ENCODE measurements at places on chromosomes 1 and 21.
A peak's percentile ranks its signal among the peaks of the same experiment; 100 is the strongest.

GRCh38 chr1:44270686-44271628, 57.7 kb downstream of the DMAP1 start:
- no peak for DNase-seq

DNA sequence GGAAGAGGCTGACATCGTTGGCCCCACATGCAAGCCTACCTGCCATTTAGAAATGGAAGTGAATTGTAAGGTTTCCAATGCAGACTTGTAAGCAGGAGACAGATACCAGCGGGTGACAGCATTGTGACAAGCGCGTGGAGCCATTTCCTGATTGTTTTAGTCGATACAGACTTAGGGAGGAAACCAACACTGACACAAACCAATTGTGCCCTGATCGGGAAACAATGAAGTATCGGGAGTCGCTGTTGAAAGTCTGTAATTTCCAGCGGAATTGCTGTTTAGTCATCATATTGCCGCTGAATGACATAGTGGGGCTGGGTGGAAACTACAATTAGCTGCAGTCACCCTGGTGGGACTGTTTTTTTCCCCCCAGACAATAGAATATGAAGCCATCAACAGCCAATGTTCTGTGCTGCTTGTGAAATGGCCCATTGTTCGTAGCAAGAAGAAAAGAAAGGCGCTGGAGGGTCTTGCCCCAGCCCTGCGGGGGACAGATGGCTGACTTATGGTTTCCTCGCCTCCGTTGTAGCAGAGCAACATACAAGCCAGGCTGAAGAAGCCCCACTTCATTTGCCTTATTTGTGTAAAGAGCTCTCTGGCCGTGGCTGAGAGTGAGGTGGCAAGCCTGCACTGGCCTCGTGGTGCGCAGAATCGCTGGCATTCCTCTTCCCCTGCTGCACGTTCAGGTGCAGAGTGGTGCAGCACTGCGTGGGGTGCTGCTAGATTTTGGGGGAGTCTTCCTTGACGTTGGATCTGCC, 462.7 kb downstream of the CAMTA1 start:
- no peak for DNase-seq

GRCh38 chr1:218640173-218640572, 295.0 kb downstream of the TGFB2 start:
- no peak for DNase-seq

DNA sequence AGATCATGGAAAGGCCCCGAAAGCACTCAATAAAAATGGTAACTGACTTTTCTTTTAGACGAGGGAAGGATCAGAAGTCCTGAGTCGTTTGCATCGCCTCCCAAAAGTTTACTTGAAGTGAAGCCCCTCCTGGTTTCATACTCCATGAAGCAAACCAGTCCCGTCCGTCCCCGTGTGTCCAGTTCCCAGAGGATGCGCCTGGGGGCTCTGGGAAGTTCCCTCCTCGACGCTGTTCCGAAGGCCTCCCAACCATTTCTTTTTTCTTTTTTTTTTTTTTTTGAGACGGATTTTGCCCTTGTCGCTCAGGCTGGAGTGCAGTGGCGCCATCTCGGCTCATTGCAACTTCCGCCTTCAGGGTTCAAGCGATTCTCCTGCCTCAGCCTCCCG, 661 bp upstream of the OSCP1 start:
- DNase-seq: no peak

GRCh38 chr1:40742363-40743061, 41.1 kb upstream of the KCNQ4 start:
- DNase-seq: peak; percentile 27

- no peak for DNase-seq
Measured at GRCh38 chr1:184650177-184650866, 104.3 kb downstream of the EDEM3 start.

- DNase-seq: peak; percentile 0
Measured at GRCh38 chr21:30408782-30409494, 13.1 kb downstream of the KRTAP13-1 start.

- no peak for DNase-seq
Measured at GRCh38 chr21:17295997-17296396, 216.8 kb upstream of the CXADR start.

DNA sequence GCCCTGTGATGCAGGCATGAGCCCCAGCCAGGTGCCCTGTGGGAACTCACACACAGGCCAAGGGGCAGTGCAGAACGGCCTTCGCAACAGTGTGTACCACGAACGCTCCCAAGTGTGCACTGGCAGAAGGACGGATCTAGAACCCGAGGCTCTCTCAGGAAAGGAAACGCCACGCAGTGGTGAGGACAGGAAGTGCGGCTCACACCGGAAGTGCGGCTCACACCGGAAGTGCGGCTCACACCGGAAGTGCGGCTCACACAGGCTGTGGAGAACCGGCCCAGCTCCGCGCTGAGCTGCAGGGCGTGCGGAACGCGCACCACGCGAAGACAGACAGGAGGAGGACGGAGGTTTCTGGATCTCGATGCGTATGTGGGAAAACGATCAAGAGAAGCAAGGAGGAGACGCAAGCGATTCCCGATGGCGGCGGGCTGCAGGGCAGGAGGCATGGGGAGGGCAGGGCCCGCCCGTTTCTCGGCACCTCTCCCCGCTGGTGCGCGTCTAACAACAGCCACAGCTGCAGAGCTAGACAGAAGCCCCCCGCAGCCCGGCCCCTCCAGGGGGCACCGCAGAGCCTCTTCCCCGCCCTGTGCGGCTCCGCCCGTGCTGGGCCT, 35.9 kb upstream of the TMEM52 start:
- no peak for DNase-seq

- DNase-seq: peak; percentile 31
Measured at GRCh38 chr1:200258447-200259375, 151.1 kb downstream of the ZNF281 start.

- peak; percentile 96 for DNase-seq
Measured at GRCh38 chr1:83818916-83819315, 180.0 kb downstream of the TTLL7 start.

DNA sequence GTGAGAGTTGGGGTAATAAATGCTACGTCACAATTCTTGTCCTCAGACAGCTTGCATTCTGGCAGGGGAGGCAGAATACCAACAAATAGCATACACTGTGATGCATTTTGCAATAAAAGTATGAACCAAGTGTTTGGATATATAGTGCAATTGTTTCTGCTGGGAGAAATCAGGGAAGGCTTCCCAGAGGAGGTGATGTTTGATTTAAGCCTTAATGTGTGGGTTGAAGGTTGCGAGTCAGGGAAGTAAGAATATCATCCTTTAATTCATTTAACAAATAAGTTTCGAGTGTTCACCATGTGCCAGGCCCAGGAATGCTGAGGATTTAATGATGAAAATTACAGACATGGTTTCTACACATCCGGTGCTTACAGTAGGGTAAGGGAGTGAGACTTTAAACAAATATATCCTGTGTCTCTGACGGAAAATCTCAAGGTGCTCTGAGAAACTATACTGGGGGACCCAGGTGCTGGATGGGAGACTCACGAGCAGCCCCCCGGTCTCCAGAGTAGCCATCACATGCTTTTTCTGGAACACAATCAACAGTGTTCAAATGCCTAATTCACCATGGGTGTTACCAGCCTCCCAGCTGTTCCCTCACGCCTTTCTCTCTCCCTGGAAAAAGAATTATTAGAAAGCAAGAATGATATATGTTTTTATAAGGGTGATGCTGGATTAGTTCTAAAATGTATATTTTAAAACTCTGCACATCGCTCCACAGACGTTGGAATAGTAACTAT, 31.7 kb downstream of the RASSF5 start:
- no peak for DNase-seq

- DNase-seq: no peak
Measured at GRCh38 chr1:224506141-224506814, 71.7 kb upstream of the WDR26 start.

- DNase-seq: peak; percentile 79
Measured at GRCh38 chr1:44835738-44836675, 7.0 kb downstream of the PTCH2 start.

DNA sequence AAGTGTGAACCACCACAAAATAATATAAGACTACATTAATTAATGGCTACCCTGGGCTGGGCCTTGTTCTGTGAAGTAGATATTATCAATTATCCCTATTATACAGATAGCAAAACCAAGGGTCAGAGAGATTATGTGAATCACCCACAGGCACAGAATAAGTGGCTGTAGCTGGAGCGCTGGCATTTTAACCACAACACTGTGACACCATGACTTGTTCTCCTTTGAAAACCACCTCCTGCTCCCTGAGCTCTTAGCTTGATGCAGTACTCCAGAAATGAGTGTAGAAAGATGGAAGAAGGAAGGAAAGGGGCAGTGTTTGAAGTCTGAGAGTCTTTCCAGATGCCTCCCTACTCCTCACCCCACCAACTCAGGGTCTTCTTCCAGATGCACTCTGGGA, 29.5 kb upstream of the JUN start:
- peak; percentile 50 for DNase-seq

DNA sequence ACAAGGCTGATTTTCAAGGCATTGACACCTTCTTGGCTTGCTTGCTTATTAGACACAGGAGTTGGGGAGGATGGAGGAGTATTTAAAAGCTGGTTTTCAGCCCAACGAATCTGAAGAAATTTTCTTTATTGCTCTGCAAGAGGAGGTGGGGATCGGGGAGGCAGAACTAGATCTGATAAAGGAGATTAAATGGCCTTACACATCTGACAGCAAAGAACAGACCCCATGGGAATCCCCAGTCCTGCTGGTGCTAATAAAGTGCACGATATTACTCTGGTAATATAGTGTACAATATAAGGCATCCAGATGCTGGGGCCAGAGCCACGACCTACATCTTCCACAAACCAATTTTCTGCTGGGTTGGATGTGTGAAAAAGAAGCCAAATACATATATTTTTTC, 323.0 kb downstream of the OMA1 start:
- no peak for DNase-seq

DNA sequence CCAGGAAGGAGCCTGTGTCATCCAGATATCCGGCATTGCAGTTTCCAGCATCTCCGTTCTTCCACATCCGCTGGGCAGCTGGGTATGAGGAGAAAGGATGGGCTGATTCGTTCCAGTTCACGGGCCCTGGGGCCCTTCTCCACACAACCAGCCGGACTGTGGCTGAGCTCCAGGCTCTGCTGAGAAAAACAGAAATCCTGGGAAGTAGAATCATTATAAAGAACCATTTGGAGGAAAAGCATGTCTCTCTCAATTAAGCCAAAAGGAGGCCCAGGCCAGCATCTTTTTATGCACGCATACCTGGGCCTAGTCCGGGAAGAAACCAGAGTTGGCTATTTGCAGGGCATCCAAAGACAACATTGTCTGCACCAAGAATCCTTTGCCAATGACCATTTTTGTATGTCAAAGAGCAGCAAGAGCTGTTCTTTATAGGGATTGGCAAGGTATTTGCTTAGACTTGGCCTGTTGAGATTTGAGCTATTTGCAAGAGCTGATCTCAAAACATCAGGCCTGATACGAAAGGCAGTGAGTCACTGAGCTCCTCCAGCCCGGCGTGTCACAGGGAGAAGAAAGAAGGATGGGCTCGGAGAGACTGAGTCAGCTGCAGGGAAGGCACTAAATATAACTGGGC, 84.9 kb upstream of the ARHGEF16 start:
- DNase-seq: peak; percentile 2

DNA sequence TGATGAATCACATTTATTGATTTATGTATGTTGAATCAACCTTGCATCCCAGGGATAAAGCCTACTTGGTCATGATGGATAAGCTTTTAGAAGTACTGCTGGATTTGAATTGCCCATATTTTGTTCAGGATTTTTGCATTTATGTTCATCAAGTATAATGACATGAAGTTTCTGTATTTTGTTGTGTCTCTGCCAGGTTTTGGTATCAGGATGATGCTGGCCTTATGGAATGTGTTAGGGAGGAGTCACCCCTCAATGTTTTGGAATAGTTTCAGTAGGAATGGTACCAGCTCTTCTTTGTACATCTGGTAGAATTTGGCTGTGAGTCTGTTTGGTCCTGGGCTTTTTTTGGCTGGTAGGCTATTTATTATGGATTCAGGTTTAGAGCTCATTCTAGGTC, 1643.1 kb upstream of the B3GALT2 start:
- no peak for DNase-seq

DNA sequence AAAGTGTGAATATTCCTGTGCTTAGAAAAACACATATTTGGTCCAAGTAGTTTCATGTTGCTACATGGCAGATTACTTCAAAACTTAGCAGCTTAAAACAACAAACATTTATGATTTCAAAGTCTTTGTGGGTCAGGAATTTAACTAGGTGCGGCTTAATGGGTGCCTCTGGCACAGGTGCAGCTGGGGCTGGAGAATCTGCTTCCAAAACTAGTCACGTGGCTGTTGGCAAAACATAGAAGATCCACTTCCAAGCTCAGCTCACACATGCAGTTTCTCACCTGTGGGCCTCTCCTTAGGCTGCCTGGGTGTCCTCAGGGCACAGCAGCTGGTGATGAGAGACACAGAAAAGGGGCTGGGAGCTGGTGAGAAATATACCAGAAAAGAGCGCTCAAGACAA, 263.4 kb downstream of the TTLL7 start:
- no peak for DNase-seq

- DNase-seq: no peak
Measured at GRCh38 chr21:42746593-42747275, 93.3 kb downstream of the PDE9A start.

DNA sequence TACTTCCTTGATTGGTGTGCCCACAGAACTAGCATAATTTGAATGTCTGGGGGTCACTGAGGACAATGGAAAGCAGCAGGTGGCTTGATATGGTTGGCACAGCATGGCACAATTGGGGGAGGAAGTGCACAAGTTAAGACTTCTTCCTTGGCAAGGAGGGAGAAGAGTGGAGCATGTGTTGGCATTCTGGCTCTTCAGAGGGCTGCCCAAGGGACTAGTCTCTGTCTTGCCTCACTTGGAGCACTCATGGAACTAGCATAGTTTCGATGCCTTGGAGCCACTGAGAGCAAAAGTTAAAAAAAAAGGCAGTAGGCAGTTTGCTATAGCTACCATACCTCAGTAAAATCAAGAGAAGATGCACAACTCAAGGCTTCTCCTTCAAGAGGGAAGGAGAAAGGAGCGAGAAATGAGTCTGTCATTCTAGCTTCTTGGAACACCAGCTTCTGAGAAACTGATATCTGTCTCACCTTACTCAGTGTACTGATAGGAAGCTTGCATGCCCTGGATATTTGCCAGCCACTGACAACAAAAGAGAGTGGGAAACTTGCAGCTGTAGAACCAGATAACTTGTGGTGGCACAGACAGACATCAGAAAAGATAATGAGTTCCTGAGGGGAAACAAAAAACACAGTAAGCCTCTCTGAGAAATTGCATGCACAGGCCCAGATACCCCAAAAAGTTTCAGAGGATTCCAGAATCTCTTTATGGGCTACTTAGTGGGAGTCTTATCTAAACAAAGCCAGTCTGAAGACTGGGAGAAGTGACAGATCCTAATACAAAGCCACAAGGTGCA, 207.5 kb upstream of the SAMSN1 start:
- no peak for DNase-seq

- no peak for DNase-seq
Measured at GRCh38 chr1:97674517-97674916, 246.3 kb downstream of the DPYD start.

DNA sequence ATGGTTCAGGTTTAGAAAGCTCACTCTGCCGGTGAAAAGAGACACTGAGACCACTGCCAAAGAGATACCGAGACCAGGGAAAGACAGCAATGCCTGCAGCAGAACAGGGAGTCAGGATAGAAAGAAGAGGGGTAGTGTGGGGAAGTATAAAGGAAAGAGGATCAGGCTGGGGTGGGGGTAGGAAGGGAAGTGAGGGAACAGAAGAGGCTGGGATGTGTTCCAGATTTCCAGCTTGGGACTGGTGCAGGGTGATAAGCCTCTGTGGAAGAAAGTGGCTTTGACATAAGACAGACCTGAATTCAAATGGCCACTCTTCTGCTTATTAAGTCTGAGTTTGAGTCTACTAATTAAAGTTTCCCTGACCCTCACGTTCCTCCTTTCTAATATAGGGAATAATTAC, 105.9 kb downstream of the PIK3R3 start:
- no peak for DNase-seq

- peak; percentile 90 for DNase-seq
Measured at GRCh38 chr1:183096894-183097293, 73.7 kb downstream of the LAMC1 start.

GRCh38 chr1:186957314-186957713, 128.6 kb downstream of the PLA2G4A start:
- no peak for DNase-seq
